Posterior vena cava (tissue), 2 donors: ENCODE measurements at places on chromosomes 7 and 10.

- no peak for DNase-seq
Measured at GRCh38 chr10:129965959-129966358, 1.9 kb upstream of the EBF3 start.

DNA sequence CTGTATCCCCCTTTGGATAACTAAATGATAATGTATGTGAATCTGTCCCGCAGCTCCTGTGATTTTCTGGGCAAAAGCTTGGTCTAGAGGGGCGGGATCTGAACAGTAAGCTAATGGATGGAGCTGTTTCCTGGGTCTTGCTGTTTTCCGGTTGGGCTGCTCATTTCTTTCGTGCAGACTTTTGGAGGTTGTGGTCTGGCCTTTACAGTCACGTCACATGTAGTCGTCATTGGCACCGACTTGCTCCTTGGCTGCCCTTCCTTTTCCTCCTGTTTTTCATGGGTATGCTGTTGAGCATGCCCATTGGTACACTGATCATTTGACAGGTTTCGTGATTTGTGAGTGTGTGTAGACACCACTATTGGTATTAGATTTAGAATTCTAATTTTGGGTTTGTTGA is 2.0 kb downstream of the FBH1 start:
- DNase-seq: peak; percentile 24

GRCh38 chr10:86659721-86660453 is 5.5 kb downstream of the OPN4 start:
- peak; percentile 79 for DNase-seq

DNA sequence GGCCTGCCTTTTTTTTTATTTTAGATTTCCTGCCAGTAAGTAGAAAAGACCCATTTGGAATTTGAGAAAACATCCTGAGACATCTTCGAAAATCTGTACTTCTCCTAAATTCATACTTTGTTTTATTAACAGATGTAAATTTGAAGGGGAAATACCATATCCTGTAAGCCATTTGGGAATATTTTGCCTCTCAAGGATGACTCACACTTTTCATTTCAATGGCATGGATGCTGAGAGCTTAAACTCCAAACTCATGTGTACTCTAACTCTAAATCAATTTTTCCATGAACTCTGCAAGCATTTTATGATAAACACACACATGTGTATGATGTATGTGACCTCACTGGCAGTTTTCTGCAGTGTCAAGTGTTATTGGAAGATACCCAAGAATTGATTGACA is 89.0 kb downstream of the SEMA3A start:
- no peak for DNase-seq

DNA sequence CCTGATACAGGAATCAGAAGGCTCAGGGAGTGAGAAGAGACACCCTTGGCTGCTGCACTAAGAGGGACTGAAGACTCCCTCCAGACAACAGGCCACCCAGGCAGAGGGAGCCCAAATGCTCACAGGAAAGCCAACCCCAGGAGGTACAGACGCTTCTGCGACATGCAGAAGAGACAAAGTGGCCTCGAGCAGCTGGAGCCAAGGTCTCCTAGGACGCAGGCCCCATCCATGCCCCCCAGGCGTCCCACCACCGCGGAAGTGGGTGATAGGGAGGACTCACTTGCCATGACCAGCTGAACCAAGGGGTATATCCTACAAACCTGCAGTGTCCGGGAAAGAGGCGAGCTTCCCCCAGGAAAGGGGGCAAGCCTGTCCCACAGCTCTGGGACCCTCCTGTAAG is 56.9 kb downstream of the CTBP2 start:
- DNase-seq: peak; percentile 67

DNA sequence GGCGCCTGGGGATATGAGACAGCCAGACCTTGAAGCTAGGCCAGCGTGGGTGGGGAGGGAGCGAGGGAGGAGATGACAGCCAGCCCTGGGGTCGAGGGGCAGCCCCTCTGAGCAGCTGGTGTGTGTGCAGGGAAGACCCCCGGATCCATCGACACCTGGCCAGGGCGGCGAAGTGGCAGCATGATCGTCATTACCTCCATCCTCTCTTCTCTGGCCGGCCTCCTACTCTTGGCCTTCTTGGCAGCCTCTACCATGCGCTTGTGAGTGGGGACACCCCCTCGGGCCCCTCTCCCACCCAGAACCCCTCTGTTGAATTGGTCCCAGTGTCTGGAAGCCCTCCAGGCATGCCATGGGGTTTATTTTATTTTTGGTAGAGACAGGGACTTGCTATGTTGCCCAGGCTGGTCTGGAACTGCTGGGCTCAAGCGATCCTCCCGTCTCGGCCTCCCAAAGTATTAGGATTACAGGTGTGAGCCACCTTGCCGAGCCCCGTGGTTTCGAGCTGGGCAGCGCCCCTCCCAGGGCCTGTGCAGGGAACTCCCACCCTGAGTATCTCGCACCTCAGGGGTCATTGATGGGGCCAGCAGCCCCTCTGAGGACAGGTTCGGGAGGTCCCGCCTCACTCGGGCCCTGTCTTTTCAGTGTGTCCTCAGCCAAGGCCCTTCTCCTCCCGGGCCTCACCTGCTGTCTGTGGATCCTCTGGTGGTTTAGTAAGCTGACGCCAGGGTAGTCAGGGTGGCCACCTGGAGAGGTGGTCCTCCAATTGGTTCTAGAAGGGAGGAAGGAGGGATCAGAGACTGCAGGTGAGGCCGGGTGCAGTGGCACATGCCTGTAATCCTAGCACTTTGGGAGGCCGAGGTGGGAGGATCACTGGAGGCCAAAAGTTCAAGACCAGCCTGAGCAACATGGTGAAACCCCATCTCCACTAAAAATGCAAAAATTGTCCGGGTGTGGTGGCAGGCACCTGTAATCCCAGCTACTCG is 3.8 kb downstream of the UPK3B start:
- peak; percentile 71 for DNase-seq

DNA sequence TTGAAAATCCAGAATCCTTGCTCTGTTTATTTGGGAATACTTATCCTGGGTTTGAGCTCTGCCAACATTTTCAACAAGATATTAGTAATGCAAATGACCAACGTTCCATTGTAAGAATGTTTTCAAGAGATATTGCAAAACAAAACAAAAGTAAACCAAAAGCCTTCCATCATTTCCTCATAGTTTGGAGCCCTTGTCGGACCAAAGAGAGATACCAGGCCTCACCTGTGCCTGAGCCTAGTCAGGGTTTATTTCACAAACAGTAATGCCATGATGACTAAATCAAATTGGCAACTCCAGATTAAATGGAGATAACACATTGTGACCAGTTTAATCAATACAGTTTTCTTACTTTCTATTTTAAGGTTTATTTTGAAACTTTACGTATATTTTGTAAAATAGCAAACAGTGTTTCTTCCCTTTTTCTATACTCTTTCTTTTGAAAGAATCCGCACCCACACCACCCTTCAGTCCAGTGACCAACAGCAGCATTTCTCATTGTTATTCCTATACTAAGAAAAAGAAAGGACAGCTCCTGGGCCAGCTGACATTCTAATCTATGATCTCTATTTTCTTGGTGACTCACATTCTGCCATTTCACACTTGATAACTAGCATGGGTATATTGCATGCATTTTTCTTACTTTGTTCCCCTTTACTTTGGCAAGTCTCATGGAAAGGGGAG is 168.5 kb upstream of the MEOX2 start:
- no peak for DNase-seq

- no peak for DNase-seq
Measured at GRCh38 chr7:142867398-142868187, 12.7 kb downstream of the EPHB6 start.

- no peak for DNase-seq
Measured at GRCh38 chr10:6721480-6721879, 141.4 kb upstream of the PRKCQ start.

DNA sequence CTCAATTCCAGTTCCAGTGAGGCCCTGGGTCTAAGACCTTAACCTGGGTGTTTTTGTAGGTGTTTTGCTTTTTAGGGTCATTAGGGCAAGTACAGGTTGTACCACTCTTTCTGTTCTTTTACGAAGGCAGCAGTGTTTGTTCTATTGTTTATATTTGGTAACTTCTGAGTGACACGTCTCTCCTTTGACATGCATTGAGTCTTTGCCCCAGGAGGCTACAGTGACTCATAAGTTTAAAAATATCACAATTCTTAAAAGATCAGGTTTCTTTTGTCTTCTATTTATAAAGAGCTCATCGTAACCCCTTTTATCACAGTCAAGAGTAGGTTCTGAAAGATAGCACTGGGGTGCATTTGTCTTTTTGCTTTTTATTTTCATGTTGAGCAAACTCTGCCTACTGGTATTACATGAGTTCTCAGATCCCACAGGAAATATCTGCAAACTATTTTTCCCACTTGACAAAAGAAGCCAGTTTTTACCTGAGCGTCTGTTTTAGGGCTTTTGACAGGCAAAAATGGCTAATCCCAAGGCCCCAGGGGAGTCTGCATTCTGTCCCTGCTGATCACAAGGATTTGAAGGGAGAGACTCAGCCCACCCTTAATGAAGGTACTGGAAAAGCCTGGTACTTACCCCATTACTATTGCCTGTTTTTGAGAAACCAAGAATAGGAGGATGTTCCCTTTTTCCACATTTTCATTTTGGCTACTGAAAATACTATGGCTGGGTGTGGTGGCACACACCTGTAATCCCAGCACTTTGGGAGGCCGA is 7.9 kb downstream of the NUDT13 start:
- no peak for DNase-seq

DNA sequence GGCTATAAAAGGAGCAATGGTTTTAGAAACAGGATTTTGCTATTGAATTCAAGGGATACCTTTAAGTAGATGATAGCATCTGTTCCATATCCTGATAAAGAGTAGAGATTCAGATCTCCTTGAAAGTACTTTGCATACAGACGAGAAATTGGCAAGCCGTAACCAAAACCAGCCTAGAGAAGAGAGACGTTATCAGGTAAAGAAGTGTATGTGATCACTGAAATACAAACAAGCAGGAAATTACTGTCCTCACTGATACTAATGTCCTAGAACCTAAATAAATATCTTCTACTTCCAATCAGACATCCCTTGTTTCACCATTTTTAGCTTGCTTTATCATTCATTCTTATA is 9.4 kb downstream of the PDK4 start:
- no peak for DNase-seq

DNA sequence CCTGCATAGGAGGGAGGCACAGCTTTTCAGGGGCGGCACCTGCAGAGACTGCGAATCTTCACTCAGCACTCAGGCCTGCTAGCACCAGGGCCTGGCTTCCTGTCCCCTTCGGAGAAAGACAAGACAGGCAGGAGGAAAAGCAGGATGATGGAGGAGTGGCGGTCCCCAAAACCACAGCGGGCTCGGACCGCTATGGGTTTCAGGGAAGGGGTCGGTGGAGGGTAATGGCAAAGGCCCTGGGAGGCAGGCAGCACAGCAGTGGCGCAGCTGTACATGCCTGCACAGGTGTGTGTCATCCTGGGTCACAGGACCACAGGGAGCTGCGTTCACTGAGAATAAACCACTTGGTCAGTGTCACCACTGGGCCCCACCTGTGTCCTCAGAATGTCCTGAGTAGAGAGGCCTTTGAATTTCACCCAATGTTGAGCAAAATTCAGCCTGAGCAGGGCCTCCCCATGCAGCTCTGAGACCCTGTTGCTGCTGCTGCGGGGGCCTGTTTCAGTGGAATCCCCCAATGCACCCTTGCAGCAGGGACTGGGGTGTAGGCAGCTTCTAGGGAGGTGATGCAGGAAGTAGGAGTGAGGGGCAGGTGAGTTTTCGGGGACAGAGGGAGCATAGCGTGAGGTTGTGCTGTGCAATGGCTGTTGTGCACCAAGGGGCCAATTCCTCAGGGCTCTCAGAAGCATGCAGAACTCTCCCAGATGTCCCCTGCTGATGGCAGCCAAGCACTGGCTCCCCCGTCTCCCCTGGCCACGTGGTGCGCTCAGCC is 90.6 kb upstream of the PPP2R2D start:
- no peak for DNase-seq

GRCh38 chr10:71093531-71093930 is 118.8 kb upstream of the UNC5B start:
- no peak for DNase-seq

DNA sequence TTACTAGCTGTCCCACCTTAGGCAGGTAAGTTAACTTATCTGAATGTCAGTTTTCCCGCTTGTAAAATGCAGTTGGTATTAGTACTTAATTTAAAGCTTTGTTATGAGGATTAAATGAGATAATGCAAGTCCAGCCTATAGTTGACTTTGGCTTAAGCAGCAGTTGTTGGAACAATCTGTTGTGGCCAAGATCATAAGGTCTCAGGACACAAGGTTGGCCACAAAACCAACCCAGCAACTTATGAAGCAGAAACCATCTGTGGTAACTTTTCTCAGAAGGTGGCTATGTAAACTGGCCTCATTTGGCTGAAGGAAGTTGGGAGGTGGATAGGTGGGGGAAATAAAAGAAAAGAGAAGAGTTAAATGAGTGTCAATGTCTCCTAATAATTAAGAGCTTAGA is 29.4 kb downstream of the ENTPD1 start:
- DNase-seq: no peak

DNA sequence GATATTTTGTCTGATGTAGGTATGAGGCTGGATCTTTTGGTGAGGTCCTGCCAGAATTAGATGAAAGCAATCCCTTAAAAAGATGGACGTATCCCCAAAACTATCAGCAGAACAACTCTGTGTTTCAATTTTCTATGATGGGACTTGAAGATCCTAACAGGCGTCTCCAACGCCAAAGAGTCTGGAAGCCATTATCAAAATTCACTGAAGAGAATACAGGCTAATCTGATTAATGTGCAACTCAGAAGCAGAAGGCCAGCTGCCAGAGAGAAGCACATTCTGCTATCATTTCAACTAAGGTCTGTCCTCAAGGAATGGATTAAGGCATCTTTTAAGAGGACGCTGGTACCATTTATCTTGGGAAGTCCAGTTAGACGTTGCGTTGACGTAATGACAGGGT is 119.7 kb downstream of the FGFR2 start:
- no peak for DNase-seq

- DNase-seq: no peak
Measured at GRCh38 chr7:120733835-120734234, 124.1 kb downstream of the TSPAN12 start.

GRCh38 chr7:21173436-21173835 is 254.4 kb upstream of the SP4 start:
- no peak for DNase-seq

- DNase-seq: no peak
Measured at GRCh38 chr10:123645615-123646014, 20.5 kb upstream of the GPR26 start.
